ENCODE measurements at places on chromosomes 4 and X. TPM values are rescaled to one million over a fixed set of nuclear protein-coding genes. Genes with fewer than 3 reads are reported as not detected.

AMOT gene
- 2.5 TPM for total RNA-seq

GRCh38 chrX:135498236-135498635, 22.2 kb upstream of the INTS6L start:
- DNase-seq: no peak

- no peak for DNase-seq
Observed at GRCh38 chrX:129545408-129545807, 5.3 kb downstream of the OCRL start.

- DNase-seq: peak; percentile 23
Observed at GRCh38 chr4:68498413-68499007, 51.2 kb downstream of the TMPRSS11E start.

DNA sequence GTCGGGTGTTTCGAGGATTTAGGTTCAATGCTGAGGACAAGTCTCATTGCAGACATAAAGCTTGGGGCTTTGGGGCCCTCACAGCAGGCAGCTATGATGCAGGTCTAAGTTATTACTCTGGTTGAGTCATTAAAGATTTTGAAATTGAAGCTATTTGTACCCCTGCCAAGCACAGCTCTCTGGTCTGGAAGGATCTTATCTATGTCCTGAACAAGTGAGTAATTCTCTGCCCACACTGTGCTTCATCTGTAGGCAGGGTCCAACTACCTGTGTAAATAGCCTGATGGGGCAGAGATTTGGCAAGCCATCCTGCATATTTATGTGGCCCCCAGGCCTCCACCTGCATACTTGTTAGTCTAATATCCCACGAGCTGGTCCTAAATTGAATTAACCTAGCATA, 41.4 kb upstream of the MAGEA4 start:
- DNase-seq: no peak

DNA sequence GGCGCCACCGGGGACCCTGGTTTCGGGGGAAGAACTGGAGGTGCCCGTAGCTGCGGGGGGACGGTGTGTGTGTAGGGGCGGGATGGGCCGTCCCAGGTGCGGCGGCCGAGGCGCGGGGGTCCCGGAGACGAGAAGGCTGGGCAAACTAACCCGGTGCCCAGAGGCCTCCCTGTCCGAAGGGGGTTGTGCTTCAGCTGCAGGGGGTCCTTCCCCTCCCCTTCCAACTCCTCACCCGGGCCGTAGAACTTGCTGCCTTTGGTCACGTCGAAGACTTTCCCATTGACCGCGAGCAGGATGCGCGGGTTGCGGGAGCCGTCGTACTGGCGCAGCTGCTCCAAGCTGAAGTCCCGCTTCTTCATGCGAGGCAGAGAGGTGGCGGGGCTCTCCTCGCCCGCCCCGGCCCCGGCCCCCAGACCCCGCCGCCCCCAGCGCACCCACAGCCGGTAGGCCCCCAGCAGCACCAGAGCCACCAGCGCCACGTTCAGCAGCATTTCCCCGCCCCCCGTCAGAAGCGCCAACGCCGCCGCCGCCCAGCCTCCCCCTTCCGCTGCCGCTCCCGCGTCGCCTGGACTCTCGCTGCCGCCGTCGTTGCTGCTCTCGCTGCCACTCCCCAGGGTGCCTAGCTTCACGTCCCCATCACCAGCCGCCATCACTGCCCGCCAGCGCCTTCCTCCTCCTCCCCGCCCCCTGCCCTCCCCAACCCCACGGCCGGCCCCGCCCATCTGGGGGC, at the start of gene PGRMC2:
PGRMC2 (minus strand) TSS at position 673 of the 730 bp plus-strand sequence; CDS start at position 650, 23 bp downstream.
- DNase-seq: no peak

Data from glomerular endothelial cell (primary cell).